ENCODE measurements at places on chromosomes 1 and 21.

DNA sequence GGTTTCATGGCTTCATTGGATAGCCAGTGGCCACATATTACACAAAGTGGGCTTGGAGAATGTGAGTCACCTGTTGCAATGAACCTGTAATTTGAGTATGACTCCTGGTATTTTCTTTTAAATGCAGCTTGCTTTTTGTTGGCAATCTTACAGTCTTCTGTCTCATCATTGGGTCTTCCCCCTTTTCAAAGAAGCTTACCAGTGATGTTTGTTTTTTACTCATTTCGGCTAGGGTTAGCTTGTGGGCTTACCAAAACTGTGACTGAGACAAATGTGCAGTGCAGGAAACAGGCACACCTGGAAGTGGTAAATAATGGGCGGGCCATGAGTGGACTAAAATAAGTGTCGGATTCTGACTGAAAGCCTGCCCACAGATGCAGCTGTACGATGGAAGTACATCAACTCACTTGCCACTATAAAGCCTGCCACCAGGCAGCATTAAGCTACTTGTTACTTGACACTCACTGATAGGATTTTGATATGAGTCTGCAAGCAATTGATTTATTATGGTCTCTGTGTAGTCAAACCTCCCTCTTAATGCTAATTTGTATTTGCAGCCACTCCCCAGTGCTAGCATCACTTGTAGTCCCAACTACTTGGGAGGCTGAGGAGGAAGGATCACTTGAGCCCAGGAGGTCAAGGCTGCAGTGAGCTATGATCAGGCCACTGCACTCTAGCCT, 4.2 kb downstream of the HHAT start:
- no peak for DNase-seq
- H3K4me3 ChIP-seq, result no peak overlapping the region
- H3K4me1 ChIP-seq, result peaks cover 3% of the 10 kb centered on the region
- H3K27me3 ChIP-seq, result no peaks in the 10 kb centered on the region
- no peaks in the 10 kb centered on the region for H3K36me3 ChIP-seq

DNA sequence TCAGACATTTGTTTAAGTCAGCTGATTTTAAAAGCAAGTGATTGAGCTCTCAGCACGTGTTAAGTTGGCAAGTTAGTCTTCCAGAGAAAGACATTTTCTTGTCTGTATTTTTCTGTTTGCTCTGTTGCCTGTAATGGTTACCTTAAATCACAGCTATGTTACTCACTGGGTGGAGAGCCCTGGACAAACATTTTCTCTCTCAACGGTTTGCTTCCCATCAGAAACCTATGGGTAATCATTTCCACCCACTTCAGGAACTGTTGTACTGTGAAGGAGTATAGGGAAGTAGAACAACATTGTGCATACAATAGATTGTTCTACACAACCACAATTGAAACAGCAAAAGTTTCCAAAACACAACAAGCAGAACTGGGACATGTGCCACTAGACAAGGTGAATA, 113.9 kb upstream of the DPT start:
- no peaks in the 10 kb centered on the region for H3K36me3 ChIP-seq
- no peaks in the 10 kb centered on the region for H3K27me3 ChIP-seq
- H3K27ac ChIP-seq, result no peak overlapping the region
- DNase-seq, result no peak

DNA sequence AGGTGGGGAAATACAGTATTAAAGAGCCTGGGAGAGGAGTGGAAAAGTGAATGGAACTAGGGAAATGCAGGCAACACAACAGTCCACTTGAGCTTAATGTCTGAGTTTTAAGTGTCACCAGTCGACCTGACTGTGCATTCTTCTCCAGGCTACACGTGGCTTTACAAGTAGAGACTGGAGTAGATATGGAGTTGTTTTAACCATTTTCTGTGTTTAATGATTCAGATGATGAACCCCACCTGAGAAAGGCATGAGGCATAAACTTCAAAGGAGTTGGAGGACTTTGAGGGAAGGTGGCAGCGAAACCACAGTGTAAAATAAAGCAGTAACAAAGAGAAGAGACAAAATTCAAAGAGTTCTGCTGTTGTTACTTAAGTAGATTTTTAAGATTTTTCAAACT, 12.6 kb downstream of the FUBP1 start:
- DNase-seq, result no peak
- H3K27me3 ChIP-seq, result no peaks in the 10 kb centered on the region
- H3K36me3 ChIP-seq, result peaks cover 100% of the 10 kb centered on the region
- H3K27ac ChIP-seq, result no peak overlapping the region

DNA sequence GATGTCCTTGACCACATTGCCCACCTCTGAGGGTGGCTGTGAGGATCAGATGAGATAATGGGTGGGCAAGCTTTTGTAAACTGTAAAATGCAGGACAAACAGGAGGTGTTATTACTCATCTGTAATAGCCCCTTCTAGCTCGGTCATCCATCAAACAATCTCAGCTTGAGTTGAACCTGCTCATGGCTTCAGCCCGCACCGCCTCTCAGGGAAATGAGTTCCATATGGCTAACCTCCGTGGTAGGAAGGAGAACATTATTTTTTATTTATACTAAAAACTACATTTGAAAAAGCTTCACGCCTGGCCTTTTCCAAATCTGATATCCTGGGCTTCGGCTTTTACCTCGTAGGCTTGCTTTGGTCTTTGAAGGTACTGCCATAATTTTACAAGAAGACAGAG, 116.2 kb upstream of the USP24 start:
- no peaks in the 10 kb centered on the region for H3K4me1 ChIP-seq
- H3K36me3 ChIP-seq, result no peaks in the 10 kb centered on the region
- H3K27ac ChIP-seq, result no peak overlapping the region
- H3K4me3 ChIP-seq, result no peak overlapping the region
- H3K27me3 ChIP-seq, result no peaks in the 10 kb centered on the region
- DNase-seq, result no peak

DNA sequence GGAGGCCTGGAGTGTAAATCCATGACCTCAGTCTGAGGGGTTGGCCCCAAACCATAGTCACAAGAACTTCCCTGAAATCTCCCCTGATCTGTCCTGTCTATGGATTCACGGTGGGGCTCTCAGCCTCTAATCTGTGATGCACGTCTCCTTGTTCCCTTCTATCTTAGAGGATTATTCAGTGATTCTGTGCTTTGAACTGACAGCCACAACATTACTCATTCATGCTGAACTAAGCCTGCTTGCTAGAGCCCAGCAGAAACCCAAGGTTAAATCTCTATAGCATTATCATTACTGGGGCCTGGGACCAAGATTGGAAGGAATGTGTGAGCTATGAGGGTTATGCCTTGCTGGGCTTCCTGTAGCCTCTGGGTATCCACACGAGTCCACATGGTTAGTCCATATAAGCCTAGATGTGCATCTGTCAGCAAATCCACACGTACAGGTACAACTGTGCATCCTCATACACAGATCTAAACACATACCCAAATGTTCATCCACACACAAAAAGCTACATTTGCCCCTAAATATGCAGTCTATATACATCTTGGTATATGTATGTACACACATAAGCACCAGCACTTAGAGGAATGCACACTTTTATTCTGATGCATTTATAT, 22.4 kb upstream of the MAGOH start:
- H3K27me3 ChIP-seq, result no peaks in the 10 kb centered on the region
- peaks cover 71% of the 10 kb centered on the region for H3K36me3 ChIP-seq
- DNase-seq, result no peak

- no peaks in the 10 kb centered on the region for H3K36me3 ChIP-seq
- peak overlapping the region; percentile 91 for H3K27ac ChIP-seq
- H3K27me3 ChIP-seq, result no peaks in the 10 kb centered on the region
Observed at GRCh38 chr1:51518033-51518585, 957 bp downstream of the EPS15 start.

GRCh38 chr1:58618303-58618702, 41.3 kb upstream of the TACSTD2 start:
- H3K4me1 ChIP-seq, result no peaks in the 10 kb centered on the region
- H3K4me3 ChIP-seq, result no peak overlapping the region

GRCh38 chr1:152996633-152997400, 4.7 kb upstream of the SPRR3 start:
- H3K4me3 ChIP-seq, result no peak overlapping the region
- H3K27ac ChIP-seq, result no peak overlapping the region
- no peaks in the 10 kb centered on the region for H3K36me3 ChIP-seq
- H3K27me3 ChIP-seq, result no peaks in the 10 kb centered on the region
- peaks cover 6% of the 10 kb centered on the region for H3K4me1 ChIP-seq

GRCh38 chr1:3773572-3774275, 1.2 kb downstream of the SMIM1 start:
- DNase-seq, result no peak
- no peak overlapping the region for H3K4me3 ChIP-seq
- H3K4me1 ChIP-seq, result peaks cover 19% of the 10 kb centered on the region

DNA sequence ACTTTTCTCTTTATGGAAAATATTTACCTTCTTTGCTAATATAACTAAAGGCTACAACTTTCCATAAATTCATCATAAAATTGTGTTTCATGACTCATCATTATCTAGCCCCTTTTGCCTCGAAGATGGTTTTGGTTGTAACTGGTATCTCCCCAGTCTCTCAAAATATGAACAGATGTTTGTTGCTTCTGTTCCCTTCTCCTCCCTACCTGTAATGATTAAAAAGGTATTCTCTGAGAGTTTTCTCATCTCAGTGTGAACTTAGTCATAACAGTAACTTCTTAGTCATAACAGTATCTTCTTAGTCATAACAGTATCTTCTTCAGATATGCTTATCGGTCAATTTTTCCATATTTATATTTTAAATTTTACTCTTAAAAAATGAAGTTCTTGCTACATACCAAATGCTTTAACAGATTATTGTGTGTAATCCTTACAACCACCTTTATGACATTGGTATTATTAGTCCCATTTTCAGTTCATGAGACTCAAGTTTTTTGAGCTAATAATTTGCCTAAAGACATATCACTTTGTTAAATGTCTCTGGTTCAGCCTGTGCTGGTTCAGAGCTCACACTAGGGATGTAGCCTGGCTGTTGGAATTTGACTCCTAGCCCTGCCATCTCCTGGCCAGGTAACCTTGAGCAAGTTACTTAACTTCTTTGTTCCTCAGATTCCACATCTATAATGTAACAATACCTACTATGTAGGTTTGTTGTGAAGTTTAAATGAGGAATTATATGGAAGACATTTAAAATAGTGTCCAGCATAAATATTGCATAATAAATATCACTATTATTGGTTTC, 32.6 kb downstream of the ATP1B1 start:
- no peaks in the 10 kb centered on the region for H3K4me1 ChIP-seq
- no peaks in the 10 kb centered on the region for H3K36me3 ChIP-seq
- no peak overlapping the region for H3K27ac ChIP-seq
- no peaks in the 10 kb centered on the region for H3K27me3 ChIP-seq
- DNase-seq, result no peak
- no peak overlapping the region for H3K4me3 ChIP-seq

DNA sequence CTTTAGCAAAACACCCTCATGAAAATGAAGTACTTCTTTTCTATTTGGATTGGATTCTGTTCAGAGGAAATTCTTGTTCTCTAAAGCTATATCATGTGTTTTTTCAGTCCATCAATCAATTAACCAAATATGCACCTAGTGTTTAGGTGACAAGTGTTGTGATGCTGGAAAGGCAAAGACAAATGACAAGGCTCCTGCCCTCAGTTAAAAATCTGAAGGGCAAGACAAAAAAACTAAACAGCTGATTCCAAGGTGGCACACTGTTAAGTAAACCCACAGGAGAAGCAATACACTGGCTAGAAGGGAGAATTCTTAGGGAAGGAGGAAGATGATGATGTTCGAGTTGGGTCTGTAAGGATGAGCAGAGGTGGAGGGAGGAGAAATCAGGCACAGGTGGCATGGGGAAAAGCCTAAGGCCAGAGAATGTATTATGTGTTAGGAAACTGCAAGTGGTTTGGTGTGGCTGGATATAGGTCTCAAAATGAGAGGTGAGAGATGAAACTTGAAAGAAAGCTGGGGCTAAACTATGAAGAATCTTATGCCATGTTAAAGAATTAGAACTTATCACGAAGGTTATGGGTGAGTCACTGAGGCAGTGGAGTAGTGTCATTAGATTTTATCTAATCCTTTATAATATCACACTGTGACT, 51.8 kb upstream of the GFI1 start:
- H3K27ac ChIP-seq, result no peak overlapping the region
- no peaks in the 10 kb centered on the region for H3K27me3 ChIP-seq
- DNase-seq, result no peak
- H3K4me1 ChIP-seq, result no peaks in the 10 kb centered on the region
- H3K4me3 ChIP-seq, result no peak overlapping the region

- H3K4me1 ChIP-seq, result peaks cover 33% of the 10 kb centered on the region
- H3K36me3 ChIP-seq, result peaks cover 72% of the 10 kb centered on the region
- H3K4me3 ChIP-seq, result no peak overlapping the region
- no peaks in the 10 kb centered on the region for H3K27me3 ChIP-seq
- DNase-seq, result no peak
Observed at GRCh38 chr1:15949453-15950245, 26.3 kb downstream of the ZBTB17 start.

- H3K4me3 ChIP-seq, result no peak overlapping the region
- H3K4me1 ChIP-seq, result no peaks in the 10 kb centered on the region
- H3K36me3 ChIP-seq, result no peaks in the 10 kb centered on the region
Observed at GRCh38 chr1:29333008-29333407, 96.7 kb downstream of the PTPRU start.

DNA sequence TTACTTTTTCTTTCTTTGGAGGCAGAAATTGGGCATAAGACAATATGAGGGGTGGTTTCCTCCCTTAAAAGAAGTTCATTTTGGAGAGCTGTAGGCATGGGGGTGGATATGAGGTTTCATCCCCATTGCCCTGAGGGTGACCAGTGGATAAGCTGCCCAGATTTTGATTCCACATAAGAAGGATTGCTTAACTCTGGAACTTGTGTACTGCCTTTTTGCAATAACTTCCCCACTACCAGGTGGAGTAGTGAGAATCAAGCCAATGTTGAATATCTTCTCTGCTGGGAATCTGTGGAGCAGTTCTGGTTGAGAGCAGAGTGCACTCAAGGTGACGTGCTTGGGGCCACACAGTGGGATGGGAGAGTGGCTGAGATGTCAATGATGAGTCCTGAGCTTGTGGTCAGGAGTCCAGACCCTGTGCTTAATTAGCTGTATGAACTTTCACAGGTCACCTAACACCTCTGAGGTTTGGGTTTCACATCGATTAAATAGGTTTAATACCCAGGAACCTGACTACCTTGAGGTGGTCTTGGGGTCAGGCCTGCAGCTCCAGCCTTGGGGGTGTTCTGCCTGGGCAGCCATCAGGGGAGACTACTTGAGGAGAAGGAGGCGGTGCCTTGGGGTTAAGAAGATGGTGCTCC, 152.9 kb downstream of the FCRL5 start:
- no peaks in the 10 kb centered on the region for H3K4me1 ChIP-seq
- H3K27me3 ChIP-seq, result no peaks in the 10 kb centered on the region
- H3K4me3 ChIP-seq, result no peak overlapping the region
- no peak for DNase-seq
- H3K27ac ChIP-seq, result no peak overlapping the region

DNA sequence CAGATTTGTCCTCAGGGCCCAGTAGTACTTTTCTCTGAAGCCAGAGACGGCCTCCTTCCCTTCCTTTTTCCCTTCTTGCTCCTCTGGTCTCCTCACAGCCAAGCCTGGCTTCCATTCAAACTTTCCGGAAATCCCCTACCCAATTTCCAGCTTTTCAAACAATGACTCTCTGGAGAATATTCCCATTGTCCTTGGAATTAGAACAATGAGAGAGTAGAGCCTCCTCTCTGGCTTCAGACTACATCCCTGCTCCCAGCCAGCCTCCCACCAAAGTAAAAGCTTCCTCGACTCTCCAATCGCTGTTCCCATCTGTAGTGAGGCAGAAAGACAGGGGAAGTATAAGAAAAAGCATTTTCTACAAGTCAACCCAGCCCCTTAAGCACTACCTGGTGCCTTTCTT, 77.7 kb upstream of the SOX13 start:
- no peaks in the 10 kb centered on the region for H3K36me3 ChIP-seq
- H3K27me3 ChIP-seq, result no peaks in the 10 kb centered on the region
- peaks cover 18% of the 10 kb centered on the region for H3K4me1 ChIP-seq
- H3K4me3 ChIP-seq, result no peak overlapping the region
- H3K27ac ChIP-seq, result no peak overlapping the region
